A549 treated with ZK216348 at 1 μM for 4 hours (cell line): ENCODE measurements at places on chromosomes 5 and 9. TPM values are rescaled to one million over a fixed set of nuclear protein-coding genes. Genes with fewer than 3 reads are reported as not detected.

C9 gene
- not detected in 5 replicates for total RNA-seq

GRK6 gene
- 19.0 to 28.3 TPM (median 25.2 TPM) in 5 replicates for total RNA-seq

IFNA21 gene
- total RNA-seq: not detected in 5 replicates

TSLP gene
- total RNA-seq: not detected in 5 replicates

TMEM252 gene
- not detected in 5 replicates for total RNA-seq

LCN9 gene
- total RNA-seq: not detected in 5 replicates

ORM2 gene
- total RNA-seq: not detected in 5 replicates

LCN12 gene
- total RNA-seq: 0.41 to 2.0 TPM (median 1.0 TPM) in 5 replicates

GRAMD2B gene
- total RNA-seq: 0.69 to 0.96 TPM (median 0.80 TPM) in 5 replicates

FSTL4 gene
- total RNA-seq: 2.0 to 6.3 TPM (median 3.6 TPM) in 5 replicates

DMRT2 gene
- total RNA-seq: 0.12 to 0.17 TPM in 2 of 5 replicates, not detected in the others

DAB2 gene
- 8.5 to 12.0 TPM (median 10.4 TPM) in 5 replicates for total RNA-seq

PAIP1 gene
- total RNA-seq: 102 to 123 TPM (median 109 TPM) in 5 replicates

ABITRAM gene
- total RNA-seq: 20.0 to 26.4 TPM (median 20.2 TPM) in 5 replicates
